NCI-H1105 treated with DMSO at 0.1 percent for 48 hours (cell line): ENCODE measurements at places on chromosomes 4 and X.

- no peak for DNase-seq
Measured at GRCh38 chr4:86613734-86614133, 19.6 kb downstream of the PTPN13 start.

GRCh38 chrX:143435916-143436315, 81.4 kb downstream of the SPANXN3 start:
- peak; percentile 63 for DNase-seq

GRCh38 chrX:118345045-118345463, 852 bp upstream of the WDR44 start:
- no peak for DNase-seq

- no peak for DNase-seq
Measured at GRCh38 chrX:39869846-39870601, 227.7 kb downstream of the BCOR start.

GRCh38 chr4:113901994-113902787, 77.3 kb downstream of the ARSJ start:
- DNase-seq: no peak

GRCh38 chr4:77782102-77782835, 36.9 kb downstream of the CNOT6L start:
- no peak for DNase-seq

DNA sequence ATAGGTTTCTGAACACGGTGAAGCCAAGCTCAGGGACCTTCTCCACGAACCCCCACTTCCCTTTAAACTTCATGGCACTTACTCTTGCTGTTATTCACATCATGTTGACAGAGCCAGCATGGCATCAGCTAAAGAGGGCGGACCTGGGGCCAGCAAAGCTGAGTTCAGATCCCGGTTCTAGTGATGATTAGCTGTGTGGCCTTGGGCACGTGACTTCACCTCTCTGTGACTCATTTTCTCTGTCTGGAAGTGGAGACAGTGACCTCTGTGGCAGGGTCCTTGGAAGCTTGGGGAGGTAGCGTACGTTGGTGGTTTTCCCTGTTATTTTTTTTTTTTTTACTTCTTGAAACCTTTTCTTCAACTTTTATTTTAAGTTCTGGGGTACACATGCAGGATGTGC, 13.4 kb downstream of the EVC start:
- DNase-seq: no peak

DNA sequence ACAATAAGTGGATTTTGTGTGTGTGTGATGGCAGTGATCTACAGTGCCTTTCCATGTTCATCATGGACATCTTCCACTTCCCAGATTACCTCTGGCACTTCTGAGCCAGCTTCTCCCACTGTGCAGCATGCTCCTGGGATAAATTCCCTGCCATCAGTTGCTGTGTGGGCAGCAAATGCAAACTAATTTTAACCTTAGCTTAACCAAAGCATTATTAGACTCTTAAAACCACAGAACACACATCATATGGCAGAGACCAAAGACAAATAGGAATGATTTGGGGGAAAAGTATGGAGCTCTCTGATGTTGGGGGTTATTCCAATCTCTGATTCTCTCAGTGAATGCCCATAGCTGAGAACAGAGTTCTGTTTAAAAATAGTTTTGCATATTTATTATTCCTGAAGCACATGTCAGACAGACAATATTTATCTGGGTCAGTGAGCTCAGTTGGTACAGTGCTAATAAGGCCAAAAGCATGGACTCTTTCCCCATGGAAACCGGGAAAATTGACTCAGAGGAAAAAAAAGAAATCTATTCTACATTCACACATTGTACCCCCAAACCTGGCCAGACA, 567.4 kb downstream of the IQCM start:
- DNase-seq: no peak

GRCh38 chrX:45756557-45756956, 555.9 kb upstream of the DIPK2B start:
- DNase-seq: peak; percentile 77

GRCh38 chr4:176256921-176257320, 12.1 kb downstream of the ASB5 start:
- no peak for DNase-seq

GRCh38 chr4:6265546-6265945, 4.1 kb upstream of the WFS1 start:
- DNase-seq: no peak

- DNase-seq: peak; percentile 10
Measured at GRCh38 chr4:95155759-95156451, 392.9 kb downstream of the UNC5C start.

DNA sequence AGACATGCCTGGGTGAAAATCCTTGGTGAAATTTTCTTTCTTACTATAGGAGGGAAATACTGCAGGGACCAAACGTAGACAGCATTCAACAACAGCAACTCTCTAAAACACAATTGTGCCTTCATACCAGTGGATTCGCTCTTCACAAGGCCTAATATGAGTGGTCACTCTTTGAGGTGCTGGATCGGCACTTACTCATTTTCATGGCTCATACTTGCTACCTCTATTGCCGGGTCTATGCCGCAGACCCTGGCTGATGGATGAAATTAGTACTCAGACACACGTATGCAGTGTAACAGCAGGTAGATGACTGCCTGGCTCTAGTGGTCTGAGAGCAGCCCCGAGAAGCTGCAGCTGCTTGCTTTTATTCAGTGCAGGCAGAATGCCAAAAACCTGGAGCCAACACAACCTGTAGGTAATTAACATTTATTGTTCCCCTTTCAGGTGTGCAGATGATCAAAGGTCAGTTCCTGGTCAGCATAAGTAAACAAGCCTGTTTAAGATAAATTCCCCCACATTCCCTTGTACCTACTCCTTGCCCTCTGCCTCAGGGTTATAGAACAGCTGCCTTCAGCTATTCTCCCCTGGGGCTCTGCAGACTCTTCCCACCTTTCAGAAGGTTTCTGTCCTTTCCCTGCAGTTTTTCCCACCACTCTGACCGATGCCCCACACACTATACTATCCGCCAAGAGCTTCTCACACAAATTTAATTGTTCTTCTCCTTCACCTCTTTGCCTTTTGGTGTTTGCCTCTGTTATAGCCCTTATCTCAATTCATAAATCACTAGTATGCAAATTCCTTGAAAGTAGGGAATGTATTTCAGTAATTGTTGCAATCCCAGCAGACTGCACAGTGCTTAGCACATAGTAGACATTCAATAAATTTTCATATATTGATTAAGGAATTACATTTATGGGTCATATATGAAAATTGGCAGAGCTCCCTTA, 210.0 kb downstream of the SPANXN3 start:
- peak; percentile 89 for DNase-seq

GRCh38 chrX:103831342-103831802, 685 bp downstream of the RAB9B start:
- no peak for DNase-seq

- peak; percentile 57 for DNase-seq
Measured at GRCh38 chr4:55321707-55322264, 24.3 kb upstream of the SRD5A3 start.

- DNase-seq: no peak
Measured at GRCh38 chrX:112512509-112512908, 167.2 kb downstream of the LHFPL1 start.

DNA sequence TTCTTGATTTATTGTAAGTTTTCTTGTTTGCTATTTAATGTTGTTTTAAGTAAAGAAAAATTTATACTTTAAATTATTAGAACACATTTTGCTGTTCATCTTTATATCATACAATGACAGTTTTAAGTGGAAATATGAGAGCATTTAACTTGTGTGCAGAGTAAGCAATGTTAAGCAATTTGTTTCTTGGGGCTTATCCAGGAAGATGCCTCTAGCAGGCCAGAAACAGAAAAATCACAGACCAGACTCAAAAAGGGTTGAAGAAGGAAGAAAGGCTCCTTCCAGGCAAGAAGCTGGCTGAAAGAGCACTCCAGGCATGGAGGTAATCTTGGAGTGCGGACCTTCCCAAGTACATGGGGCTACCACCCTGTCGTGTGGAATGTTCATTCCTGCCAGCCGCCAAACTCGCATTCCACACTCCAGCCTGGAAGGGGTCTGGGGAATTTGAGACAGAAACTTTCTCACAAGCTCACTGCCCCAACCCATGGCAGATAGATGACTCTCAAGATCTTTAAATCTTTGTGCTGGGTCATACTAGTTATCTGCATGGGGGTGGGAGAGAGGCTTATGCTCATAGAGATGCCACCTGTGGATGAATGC, 1521.3 kb upstream of the AGA start:
- DNase-seq: no peak
